Thoracic aorta (tissue), 2 donors: ENCODE measurements at places on chromosomes 11 and 22.

GRCh38 chr22:38041760-38042487, 15.3 kb upstream of the PICK1 start:
- no peaks in the 10 kb centered on the region for H3K36me3 ChIP-seq
- no peaks in the 10 kb centered on the region for H3K27me3 ChIP-seq
- no peak for DNase-seq

- no peaks in the 10 kb centered on the region for H3K36me3 ChIP-seq
- H3K4me1 ChIP-seq: no peaks in the 10 kb centered on the region
- no peak overlapping the region for H3K27ac ChIP-seq
- no peak for DNase-seq
- H3K27me3 ChIP-seq: no peaks in the 10 kb centered on the region
Measured at GRCh38 chr11:32341620-32342613, 93.4 kb downstream of the WT1 start.

DNA sequence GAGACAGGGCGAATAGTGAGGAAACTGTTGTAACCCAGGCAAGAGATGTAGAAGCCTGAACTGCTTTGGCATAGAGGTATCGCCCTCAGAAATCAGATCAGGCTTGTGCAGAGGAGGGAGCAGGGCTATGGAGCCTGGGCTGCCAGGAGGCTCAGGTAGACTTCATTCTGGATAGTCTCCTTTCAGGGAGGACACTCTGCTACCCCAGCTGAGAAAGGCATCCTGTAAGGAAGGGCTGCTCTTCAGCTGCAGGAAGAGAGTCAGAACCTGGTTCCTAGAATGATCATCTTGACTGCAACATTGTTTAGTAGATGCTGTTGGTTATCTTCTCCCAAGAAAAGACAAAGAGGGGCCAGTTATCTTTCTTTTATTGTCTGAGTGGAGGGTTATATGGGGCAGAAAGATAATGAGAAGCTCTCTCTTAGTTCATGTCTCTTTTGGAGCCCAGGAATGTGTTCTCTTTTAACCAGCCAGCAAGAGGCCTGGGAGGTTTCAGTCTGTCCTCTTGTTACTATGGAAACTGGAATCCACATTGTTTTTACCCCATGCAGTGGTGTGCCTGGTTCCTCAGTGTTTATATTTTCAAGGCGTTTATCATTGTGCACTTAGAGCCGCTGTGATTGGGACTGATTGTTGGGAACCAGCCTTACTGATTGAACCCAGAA, 95.7 kb downstream of the STIM1 start:
- H3K27ac ChIP-seq: no peak overlapping the region
- H3K36me3 ChIP-seq: no peaks in the 10 kb centered on the region
- no peaks in the 10 kb centered on the region for H3K27me3 ChIP-seq
- DNase-seq: no peak
- peaks cover 36% of the 10 kb centered on the region for H3K4me1 ChIP-seq

GRCh38 chr11:75264971-75265370, 24.4 kb downstream of the TPBGL start:
- DNase-seq: no peak
- no peaks in the 10 kb centered on the region for H3K36me3 ChIP-seq
- H3K27me3 ChIP-seq: no peaks in the 10 kb centered on the region
- no peaks in the 10 kb centered on the region for H3K4me1 ChIP-seq

DNA sequence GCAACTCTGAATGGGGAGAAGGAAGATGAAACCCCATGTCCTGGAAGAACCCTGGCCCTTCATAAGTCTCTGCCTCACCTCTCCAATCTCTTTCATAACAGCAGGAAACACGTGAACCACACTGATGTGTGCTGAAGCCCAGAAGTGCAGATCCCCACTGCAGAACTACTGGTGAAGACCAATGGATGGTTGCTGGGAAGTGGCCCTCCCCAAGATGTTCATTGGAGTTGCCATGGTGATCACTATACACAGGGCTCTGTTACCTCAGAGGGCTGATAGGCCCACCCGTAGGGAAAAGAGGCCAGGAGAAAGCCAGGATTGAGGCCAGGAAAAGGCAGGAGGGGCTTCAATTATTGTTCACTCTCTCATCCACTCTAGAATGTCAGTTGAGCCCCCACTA, 11.6 kb downstream of the TST start:
- H3K27ac ChIP-seq: no peak overlapping the region
- no peaks in the 10 kb centered on the region for H3K36me3 ChIP-seq
- no peaks in the 10 kb centered on the region for H3K4me1 ChIP-seq
- no peak for DNase-seq

- no peak overlapping the region for H3K4me3 ChIP-seq
- no peak overlapping the region for H3K27ac ChIP-seq
- H3K4me1 ChIP-seq: peaks cover 25% of the 10 kb centered on the region
Measured at GRCh38 chr22:35620624-35621251, 3.6 kb upstream of the MB start.

DNA sequence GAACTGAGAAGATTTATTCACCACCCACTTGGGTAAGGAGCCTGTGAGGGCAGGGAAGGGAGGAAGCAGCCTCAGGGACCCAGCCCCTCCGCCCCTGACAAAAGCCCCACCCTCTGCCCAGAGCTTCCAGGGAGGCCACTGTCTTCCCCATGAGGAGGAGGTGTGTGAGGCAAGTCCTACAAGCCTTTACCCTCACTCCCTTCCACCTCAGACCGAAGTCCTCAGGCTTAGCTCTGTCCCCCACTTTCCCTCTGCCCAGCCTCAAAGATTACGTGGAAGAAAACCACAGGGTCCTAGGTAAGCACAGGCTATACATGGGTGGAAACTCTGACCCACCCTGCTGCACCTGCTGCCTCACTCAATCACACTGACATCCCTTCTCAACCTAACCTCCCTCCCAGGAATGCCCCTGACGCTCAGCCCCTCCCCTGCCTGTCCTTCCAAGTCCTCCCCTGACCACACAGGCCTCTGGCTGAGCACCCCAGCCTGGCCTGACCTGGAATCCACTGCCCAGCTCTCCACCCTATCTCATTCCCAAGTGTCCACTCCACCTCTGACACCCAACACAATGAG, 3.6 kb upstream of the ARAP1 start:
- H3K27ac ChIP-seq: no peak overlapping the region
- no peak overlapping the region for H3K4me3 ChIP-seq
- H3K36me3 ChIP-seq: peaks cover 7% of the 10 kb centered on the region
- no peaks in the 10 kb centered on the region for H3K27me3 ChIP-seq

DNA sequence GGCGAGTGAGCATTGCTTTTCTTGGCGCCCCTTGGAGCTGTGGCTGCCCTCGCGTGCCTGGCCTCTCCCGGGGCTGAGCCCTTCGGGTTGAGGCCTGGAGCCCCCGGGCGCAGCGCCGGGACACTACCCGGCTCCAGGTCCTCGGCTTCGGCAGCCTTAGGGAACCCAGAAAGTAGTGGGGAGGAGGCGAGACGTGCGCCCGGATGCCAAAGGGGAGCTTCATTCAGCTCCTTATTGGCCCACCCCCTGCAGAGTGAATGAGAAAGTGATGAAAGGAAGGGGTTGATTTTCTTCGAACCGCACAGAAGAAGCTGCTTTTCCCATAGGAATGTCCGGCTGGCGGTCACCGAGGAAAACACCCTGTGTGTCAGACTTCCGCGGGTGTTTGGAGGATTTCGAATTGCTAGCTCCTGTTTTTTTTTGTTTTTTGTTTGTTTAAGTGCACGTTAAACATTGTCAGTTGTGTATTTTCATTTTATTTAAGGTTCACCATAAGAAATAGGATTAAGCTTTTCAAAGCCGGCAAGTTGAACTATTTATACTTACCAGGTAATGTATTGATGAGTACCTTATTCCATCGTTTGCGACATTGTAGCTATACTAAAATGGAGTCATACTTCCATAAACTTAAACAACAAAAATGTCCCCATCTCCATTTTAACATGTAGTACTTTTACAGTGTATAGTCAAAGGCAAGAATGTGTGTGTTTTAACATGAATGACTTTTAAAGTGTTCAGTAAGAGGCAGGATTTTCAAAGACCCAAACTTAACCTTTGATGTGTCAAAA, 841 bp upstream of the EIF4G2 start:
- peak overlapping the region; percentile 95 for H3K4me3 ChIP-seq
- peaks cover 34% of the 10 kb centered on the region for H3K4me1 ChIP-seq
- H3K36me3 ChIP-seq: peaks cover 23% of the 10 kb centered on the region
- no peak for DNase-seq
- H3K27me3 ChIP-seq: no peaks in the 10 kb centered on the region
- H3K27ac ChIP-seq: peak overlapping the region; percentile 98

DNA sequence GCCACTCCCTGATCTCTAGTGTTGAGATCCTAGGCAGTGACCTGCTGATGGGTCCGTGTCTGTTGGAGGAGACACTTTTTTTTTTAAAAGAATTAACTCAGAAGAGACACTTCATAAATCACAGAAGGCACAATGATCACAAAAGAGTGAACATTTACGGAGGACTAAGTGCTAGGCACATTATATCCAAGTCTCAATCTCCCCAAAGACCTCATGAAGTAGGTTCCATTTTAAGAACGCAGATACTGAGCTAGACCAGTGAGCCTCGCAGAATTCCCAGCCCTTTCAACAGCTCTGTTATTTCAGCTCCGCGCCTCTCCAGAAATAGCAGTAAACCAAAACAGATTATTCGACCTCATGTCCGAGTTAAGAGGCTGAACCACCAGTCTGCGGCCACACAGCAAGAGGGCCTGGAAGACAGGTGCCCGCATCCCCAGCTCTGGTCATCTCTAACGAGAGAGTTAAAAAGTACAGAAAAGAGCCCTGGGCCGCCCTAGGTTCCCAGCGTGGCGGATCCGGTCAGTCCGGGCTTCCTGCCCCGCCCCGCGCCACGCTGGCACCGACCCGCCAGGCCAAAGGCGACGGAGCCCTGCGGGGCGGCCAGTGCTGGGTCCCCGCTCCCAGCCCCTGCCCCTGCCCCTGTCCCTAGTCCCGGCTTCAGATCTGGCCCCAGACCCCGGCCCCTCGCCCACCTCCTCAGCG, 612 bp downstream of the XBP1 start:
- H3K4me1 ChIP-seq: peaks cover 59% of the 10 kb centered on the region
- peaks cover 28% of the 10 kb centered on the region for H3K36me3 ChIP-seq
- DNase-seq: peak; percentile 14

DNA sequence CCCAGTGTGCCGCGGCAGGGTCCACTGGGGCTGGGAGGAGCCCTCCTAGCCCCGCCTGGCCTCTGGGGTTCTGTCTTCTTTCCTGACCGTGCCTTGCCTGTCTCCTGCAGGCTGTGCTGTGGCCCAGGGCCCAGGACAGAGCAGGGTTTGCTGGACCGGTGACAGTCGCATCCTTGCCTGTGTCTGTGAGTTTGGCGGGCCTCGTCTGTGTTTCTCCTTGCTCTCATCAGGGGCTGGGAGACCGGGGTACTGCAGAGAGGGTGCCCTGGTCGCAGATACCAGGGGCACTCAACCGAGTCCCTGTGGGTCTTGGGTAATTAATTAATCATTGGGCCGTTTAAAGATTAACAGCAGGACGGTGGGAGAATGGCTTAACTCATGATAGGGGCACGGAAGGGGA, 29.9 kb downstream of the RPL3 start:
- DNase-seq: no peak
- H3K27me3 ChIP-seq: no peaks in the 10 kb centered on the region
- H3K36me3 ChIP-seq: no peaks in the 10 kb centered on the region
- H3K4me3 ChIP-seq: no peak overlapping the region
- H3K4me1 ChIP-seq: peaks cover 30% of the 10 kb centered on the region

GRCh38 chr22:36562261-36562835, 33.4 kb upstream of the EIF3D start:
- no peaks in the 10 kb centered on the region for H3K36me3 ChIP-seq
- no peaks in the 10 kb centered on the region for H3K4me1 ChIP-seq
- no peak overlapping the region for H3K4me3 ChIP-seq
- no peak overlapping the region for H3K27ac ChIP-seq

- no peak overlapping the region for H3K27ac ChIP-seq
- no peak for DNase-seq
- no peak overlapping the region for H3K4me3 ChIP-seq
- H3K27me3 ChIP-seq: no peaks in the 10 kb centered on the region
Measured at GRCh38 chr11:21588754-21589153, 604.1 kb upstream of the ANO5 start.

DNA sequence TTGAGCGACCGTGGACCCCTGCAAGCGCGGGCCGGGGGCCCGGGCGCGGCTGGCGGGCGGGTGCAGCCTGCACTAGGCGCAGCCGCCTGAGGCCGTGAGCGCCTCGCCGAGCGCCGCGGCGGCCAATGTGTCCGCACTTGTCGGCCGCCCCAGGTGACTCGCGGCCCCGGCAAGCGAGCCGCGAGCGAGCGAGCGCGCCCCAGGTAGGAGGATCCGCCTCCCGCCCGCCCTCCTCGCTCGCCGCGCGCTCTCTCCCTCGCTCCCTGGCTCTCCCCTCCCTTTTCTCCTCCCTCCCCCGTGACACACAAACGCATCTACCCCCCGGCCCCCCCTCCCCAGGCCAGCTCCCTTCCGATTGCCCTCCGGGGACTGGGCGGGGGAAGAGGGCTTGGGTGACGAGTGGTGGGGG, at the start of gene WNT7B:
WNT7B (minus strand) TSS at position 160 of the 409 bp plus-strand sequence. CDS start 408 bp downstream, outside the sequence.
- H3K4me3 ChIP-seq: peak within 1 kb of the TSS; percentile 62
- DNase-seq: no peak
- no peaks in the 10 kb centered on the region for H3K4me1 ChIP-seq
- no peak within 1 kb of the TSS for H3K27ac ChIP-seq

DNA sequence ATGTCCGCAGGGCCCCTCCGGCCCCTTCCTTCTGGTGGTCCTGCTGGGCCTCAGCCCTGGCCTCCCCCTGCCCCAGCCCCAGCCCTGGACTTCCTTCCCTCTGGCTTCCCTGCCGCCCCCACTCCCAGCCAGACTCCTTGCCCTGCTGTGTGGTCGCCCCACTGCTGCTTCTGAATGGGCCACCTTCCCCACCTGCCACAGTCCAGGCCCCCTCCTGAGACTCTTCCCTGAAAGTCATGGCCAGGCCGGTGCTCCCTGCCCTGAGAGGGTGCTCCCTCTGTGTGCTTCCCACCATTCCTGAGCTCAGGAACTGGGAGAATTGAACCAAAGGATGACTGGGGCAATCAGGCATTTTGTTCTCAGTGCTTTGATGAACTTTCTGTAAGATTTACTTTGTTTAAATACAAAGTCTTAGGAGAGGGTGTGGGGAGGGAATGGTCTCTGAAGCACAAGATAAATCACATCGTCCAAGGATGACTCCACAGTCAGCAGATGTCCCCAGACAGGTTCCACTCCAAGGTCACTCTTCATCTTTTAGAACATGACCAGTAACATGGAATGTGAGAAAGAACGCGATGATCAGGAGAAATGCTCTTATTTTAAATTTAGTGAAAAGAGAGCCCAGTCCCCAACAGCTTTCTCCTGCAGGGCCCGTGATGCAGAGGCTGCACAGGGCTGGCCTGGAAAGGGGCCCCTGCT, 774 bp downstream of the APOBEC3D start:
- H3K36me3 ChIP-seq: no peaks in the 10 kb centered on the region
- no peaks in the 10 kb centered on the region for H3K27me3 ChIP-seq

DNA sequence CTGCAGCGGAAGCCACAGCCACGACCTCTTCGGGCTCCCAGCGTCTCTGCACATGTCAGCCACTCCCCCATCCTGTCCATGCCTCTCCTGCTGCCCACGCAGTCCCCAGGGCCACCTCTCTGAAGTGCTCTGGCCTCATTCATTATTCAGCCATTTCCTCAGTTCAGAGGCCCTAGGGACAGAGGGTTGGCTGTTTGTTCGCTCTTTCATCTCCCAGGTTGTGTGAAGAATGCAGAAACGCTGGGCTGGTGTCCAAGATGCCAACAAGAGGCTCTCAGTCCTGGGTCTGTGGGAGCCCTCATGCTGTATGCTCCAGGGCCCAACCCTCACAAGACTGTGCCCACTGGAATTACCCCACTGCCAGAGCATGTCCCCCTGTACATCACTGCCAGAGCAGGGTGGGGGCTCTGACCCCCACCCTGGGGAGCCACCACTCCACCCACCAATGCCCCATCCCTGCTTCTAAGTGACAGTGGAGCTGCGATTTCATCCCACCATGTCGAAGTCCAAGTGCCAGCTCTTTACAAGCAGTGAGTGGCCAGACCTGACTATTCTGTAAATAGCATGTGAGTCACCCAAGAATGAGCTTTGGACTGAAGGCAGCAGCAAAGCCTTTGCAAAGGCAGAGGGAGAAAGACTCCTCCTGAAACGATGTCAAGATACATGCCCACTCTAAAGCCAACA, 209.6 kb downstream of the BUD13 start:
- H3K4me1 ChIP-seq: peaks cover 11% of the 10 kb centered on the region
- no peaks in the 10 kb centered on the region for H3K27me3 ChIP-seq
- no peak overlapping the region for H3K4me3 ChIP-seq
- DNase-seq: no peak
- H3K27ac ChIP-seq: no peak overlapping the region
